HTR-8/SVneo (cell line): ENCODE measurements at places on chromosomes 16 and 17.

DNA sequence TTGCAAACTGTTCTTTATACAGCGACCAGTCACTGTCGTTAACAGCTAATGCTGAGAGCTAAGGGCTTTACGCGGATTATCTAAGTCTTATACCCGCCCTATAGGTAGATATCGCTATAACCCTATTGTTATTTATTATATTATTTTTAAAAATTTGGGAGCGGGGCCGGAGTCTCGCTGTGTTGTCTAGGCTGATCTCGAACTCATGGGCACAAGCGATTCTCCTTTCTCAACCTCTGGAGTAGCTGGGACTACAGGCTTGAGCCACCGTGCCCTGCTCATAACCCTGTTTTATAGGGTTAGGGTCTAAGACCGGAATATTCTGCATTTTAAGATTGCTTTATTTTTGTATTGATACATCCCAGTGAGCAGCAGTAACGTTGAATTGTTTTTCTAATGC is 24.7 kb downstream of the DEF8 start:
- no peak for DNase-seq

DNA sequence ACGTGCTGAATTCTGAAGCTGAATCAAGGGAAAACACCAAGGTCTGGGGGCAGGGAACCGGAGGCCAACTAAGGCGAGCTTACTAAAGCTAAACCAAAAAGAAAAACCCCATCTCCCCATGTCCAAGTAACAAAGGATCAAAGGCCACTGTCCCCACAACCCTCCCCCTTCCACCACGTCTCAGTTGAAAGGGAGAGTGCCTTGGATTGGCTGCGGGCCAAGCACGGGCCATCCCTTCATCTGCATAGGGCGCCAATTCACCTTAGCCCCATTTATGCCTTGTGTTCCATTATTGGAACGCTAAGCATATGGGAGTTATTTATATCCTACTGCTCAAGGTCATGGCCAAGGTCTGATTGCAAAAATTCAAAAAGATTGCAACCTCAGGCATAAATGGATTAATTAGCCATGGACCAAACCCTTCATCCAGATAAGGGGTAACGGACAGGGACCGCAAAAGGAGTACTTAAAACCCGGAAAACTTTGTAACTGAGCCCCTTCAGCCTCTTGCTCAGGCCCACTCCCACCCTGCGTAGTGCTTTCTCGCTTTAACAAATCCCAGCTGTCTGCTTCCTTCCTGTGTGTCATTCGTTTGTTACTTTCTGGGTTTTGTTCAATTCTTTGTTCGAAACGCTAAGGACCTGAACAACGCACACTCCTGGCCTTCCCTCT is 740 bp upstream of the ATP6V0D1 start:
- no peak for DNase-seq

GRCh38 chr16:17944345-17944744 is 392.2 kb downstream of the NPIPA8 start:
- DNase-seq, result no peak

GRCh38 chr16:75559564-75560372 is 3.7 kb upstream of the TMEM231 start:
- no peak for DNase-seq

DNA sequence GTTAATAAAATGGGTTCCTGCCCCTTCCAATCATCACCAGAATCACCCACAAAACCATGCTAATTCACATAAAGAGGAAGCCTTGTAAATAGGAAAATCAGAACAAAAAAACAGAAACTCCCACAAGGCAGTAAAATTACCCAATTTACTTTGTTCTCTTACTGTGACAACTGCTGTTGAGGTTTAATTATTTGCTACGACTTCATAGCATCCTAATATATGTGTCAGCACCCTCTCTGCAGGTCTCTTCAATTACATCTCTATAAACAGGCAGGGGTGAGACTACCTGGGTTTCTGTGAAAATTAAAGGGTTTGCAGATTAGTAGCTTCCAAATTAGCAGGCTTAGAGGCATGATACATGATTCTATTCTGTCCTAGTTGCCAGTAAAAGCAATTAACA is 2.7 kb downstream of the WDR59 start:
- no peak for DNase-seq

- no peak for DNase-seq
Measured at GRCh38 chr17:2101448-2102257, 46.8 kb downstream of the HIC1 start.

GRCh38 chr16:52547004-52547833 is at the start of gene TOX3:
TSS of gene TOX3 (minus strand) at chr16:52547143. CDS start at chr16:52546723, 420 bp downstream.
- no peak for DNase-seq

DNA sequence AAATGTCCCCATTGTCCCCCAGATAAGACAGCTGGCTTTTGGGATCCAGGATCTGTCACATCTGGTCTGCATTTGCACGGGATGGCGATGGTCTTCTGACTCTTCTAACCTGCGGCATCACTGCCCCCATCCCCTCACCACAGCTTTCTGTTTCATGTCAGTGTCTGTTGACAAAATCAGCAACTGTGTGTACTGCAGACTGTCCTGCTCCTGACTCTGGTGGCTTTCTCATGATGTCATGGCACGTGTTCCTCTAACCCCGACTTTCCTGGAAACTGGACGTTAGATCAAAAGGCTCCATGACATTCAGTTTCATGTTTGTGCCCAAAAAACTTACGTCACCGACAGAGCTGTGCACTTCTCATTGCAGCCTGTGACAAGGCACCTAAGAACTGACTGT is 30.1 kb upstream of the CPNE2 start:
- no peak for DNase-seq

- DNase-seq, result no peak
Measured at GRCh38 chr16:78035012-78035411, 12.7 kb downstream of the CLEC3A start.

DNA sequence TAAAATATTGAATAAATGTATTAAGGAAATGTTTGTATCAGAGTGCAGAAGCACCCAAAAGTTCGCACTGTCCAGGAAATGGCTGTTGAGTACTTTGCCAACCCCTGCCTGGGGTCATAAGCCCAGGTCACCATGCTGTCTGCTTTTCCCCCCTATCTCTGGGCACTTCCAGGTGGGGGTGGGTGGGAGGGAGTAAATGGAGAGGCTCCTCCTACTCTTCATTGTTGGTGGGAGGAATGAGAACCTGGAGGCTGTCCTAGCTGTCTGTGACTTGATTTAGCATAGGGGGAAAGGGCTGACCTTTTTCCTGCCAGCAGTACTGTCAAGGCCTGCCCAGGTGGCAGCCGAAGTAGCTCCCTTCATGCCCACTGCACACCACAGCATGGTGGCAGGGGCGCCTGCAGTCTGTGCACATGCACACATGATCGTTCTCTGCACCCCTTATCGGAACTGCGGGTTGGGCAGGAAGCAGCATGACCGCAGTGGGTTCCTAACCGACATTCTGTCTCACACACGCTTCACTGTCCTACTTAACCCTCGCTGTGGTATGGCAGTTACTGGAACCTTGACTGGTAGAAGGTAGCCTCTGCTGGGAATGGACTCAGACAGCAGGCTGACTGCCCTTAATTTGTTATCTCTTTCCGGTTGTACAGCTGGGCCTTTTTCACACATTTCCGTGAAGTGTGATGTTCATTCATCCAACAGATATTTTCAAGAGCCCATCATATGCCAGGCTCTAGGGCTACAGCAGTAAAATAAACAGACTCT is 41.5 kb downstream of the LDHD start:
- DNase-seq, result no peak

DNA sequence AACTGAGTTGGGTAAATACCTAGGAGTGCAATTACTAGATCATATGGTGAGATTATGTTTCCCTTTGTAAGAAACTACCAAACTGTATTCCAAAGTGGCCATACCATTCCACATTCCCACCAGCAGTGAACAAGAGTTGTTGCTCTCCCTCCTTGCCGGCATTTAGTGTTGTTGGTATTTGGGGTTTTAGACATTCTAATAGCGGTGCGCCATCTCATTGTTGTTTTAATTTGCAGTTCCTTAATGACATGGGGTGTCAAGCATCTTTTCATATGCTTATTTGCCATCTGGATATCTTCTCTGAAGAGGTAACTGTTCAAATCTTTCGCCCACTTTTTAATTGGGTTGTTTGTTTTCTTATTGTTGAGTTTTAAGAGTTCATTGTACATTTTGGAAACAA is 164.2 kb upstream of the LHX1 start:
- DNase-seq, result no peak

DNA sequence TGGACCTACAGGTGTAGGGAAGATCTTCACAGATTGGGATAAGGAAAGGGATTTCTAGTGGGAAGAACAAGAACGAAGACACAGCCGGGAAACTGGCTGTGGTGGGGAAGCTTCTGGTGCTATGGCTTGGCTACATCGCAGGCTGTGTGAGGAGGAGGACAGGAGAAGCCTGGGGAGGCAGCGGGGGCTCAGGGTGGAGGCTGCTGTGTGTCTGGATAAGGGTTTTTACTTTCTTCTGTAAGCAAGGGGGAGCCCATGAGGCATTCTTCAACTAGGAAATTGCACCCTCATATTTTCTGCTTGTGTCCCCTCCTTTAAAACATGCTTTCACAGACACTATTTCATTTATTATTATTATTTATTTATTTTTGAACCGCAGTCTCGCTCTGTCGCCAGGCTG is 2.9 kb upstream of the RHBDF2 start:
- DNase-seq, result no peak

GRCh38 chr17:70353408-70354092 is 184.2 kb downstream of the KCNJ2 start:
- DNase-seq, result no peak

DNA sequence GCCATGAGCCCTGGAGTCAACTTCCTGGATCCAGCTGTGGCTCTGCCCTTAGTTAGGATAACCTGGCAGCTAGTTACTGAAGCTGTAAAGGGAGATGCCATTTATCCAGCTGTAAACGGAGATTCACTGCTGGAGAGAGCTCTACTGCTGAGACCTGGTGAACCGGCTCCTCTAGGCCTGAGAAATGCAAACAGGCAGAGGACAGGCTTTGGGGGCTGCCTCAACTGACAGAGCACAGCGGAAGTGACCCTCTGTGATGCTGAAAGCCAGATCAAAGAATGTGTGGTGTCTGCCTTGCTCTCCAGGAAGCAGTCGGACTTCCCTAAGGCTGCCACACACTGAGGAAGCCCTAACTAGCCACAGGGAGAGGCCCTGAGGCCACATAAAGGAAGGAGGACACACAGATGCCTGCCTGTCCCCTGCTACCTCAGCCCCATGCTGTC is 21.9 kb upstream of the GPRC5C start:
- DNase-seq, result no peak

DNA sequence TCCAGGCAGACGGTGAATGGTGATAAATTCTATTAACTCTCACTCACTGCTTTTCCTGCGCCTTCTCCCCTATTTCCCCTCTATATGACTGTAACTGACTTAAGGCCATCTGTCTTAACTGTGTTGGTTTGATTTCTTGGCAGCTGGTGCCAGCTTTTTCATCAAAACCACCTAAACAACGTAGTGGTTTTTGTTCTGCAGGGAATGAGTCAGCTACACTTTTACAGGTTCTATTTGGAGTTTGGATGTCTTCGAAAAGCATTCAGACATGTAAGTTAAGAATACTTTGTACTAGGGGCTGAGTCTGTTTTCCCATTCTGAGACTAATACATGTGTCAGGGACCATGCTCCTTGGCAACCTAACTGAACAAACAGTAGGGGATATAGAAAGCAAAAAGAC is 8.5 kb downstream of the REXO5 start:
- DNase-seq, result no peak
